DMS79 treated with DMSO at 0.1 percent for 48 hours (cell line): ENCODE measurements at places on chromosomes 16 and 17.

- no peak for DNase-seq
Measured at GRCh38 chr17:82767041-82767754, 15.3 kb downstream of the TBCD start.

DNA sequence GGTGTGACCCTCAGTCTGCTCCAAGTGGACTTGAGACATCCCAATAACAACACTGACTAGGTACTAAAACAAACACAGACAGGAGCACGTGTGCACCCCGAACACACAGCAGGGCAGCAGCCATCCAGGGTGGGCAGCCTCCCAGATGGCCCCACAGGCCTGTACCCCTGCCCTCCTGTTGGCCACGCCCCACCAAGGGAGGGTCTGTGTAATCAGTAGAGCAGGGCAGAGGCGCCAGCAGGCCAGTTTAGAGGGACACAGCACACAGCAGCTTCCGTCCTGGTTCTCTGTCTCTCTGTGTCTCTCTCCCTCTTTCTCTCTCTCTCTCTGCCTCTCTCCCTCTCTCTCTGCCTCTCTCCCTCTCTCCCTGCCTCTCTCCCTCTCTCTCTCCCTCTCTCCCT, 21.4 kb downstream of the ACTG1 start:
- no peak for DNase-seq

DNA sequence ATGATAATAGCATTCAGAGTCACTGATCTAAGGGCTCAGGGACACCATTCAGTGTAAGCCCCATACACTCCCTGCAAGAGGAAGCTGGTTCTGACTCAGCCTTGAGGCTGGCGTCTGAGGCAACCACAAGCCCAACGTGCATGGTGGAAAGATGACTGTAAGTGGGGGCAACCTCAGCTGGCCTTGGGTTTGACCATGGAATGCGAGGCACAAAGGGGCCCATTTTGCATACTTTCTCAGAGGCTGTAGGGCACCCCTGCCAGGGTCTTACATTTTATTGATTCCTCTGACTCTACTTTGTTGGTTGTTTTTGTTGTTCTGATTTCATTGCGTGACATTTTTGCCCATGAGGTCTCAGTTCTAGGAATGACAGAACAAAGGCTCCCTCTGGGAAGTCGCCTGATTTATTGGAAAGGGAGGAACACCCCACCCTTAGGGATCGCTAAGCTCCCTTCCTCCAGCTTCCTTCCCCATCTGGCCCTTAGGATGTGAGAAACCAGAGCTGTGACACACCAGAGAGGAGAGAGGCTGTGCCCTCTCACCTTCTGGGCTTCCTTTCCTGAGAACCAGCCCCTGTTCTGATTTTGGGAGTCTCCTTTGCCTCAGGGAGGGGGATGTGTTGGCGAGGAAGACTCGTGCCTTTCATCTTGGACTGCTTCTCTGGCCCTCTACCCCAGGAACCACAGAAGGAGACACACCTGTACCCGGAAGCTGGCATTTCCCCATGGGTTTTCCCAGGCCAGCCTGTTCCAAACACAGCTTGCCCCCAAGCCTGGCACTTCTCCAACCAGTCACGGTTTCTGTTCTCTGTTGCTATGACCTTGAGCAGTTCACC, 5.6 kb upstream of the CIITA start:
- peak; percentile 74 for DNase-seq

- no peak for DNase-seq
Measured at GRCh38 chr16:80723981-80724380, 80.4 kb downstream of the CDYL2 start.
